Stimulated activated CD4-positive, alpha-beta T cell treated with anti-CD3 and anti-CD28 coated beads, Interleukin-15, amount 100 ng/mL, for 1 hour (primary cell): ENCODE measurements at places on chromosomes 3 and 15.

GRCh38 chr3:148203297-148204010 is 494.2 kb upstream of the AGTR1 start:
- no peak for DNase-seq

GRCh38 chr3:127749787-127750225 is 72.5 kb downstream of the MGLL start:
- no peak for DNase-seq

DNA sequence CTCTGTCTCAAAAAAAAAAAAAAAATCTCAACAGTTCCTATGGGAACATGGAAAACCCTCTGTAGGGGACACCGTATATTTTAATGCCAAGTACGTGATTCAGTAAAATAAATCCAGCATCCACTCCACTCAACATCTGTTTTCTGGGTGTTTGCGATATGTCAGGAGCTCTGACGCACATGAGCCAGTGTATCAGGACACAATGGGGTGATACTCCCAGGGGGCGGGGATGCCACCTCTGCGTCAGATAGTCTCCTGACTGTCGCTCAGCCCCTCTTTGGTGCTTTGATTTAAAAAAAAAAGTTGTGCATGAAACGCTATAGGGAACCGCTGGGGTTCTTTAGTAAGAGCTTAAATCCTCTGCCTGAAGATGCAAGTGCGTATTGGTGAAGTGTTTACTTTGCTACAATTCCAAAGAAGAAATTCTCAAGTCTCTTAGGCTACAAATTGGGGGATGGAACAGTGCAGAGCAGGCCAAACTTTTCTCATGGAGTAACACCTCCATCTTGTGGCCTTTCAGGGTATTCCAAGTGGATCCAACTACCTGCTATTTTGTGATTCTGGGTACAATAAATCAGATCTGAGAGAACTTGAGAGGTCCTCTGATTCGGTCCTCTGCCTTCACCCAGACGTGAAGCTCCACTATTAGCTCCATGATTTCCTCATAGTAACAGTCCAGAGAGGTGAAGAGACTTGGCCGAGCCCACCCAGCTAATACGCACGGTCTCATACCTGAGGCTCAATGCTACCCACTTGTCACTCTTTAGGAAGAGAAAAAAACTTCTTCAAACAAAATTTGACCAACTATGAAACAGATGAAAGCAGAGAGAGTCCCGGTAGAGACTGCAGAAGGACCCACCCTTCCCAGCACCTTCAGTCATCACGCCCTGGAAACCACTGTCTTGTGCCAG is 9.3 kb upstream of the NR2E3 start:
- no peak for DNase-seq

- peak; percentile 12 for DNase-seq
Observed at GRCh38 chr15:70259028-70259424, 161.3 kb upstream of the TLE3 start.

DNA sequence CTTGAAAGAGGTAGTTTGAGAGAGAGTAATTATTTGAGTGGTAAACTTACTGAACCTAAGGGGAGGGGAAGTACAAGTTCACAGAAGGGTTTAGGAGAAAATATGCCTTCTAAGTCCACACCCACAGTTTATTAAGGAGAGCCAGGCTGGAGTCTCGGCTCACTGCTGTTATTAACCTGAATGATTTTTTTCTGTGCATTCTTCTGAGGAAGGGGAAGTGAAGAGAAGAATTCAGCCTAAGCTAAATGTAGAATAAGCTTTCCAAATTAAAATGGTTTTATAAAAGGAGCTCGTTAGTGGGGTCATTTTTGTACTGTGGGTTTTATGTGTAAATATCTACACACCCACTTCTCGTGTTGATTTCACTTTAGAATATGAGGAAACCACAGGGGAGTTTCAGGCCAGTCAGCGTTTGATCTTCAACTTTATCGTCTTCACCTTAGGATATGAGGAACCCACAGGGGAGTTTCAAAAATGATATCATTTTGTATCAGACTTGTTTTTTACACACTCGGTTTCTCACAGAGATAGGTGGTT is 1.5 kb downstream of the WHAMM start:
- DNase-seq = no peak

DNA sequence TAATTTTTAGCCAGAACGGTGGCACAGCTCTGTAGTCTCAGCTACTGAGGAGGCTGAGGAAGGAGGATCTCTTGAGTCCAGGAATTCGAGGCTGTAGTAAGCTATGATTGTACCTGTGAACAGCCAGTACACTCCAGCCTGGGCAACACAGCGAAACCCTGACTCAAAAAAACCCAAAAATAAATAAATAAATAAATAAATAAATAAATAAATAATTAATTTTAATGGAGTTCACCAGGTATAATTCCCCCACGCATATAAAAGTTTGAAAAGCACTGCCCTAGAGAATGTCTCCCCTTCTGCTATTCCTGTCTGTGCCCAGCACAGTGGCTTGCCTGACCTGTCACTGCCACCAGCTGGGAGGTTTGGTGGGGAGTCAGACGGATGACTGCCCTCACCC is 4.2 kb upstream of the RLBP1 start:
- no peak for DNase-seq

DNA sequence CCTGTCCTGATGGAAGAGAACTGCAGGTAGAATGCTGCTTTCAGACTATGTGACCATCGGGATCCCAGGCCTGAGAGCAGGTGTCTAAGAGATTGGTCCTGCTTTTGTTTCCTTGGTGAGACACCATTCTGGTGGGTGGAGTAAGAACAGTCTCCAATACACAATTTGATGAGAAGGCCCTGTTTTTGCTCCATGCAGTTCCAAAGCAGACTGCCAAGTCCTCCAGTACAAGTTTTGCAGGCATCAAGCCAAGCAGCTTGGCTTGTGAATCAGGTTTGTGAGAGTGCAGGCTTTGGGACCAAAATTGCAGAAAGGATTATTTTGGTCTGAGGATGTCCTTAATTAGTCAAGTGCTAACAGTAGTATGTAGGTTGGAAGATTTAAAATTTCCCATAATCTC is 381.6 kb downstream of the FOXP1 start:
- DNase-seq = no peak

GRCh38 chr3:120762615-120763014 is 20.1 kb downstream of the GTF2E1 start:
- no peak for DNase-seq

GRCh38 chr3:183698756-183699155 is 1.2 kb downstream of the YEATS2 start:
- DNase-seq = no peak

DNA sequence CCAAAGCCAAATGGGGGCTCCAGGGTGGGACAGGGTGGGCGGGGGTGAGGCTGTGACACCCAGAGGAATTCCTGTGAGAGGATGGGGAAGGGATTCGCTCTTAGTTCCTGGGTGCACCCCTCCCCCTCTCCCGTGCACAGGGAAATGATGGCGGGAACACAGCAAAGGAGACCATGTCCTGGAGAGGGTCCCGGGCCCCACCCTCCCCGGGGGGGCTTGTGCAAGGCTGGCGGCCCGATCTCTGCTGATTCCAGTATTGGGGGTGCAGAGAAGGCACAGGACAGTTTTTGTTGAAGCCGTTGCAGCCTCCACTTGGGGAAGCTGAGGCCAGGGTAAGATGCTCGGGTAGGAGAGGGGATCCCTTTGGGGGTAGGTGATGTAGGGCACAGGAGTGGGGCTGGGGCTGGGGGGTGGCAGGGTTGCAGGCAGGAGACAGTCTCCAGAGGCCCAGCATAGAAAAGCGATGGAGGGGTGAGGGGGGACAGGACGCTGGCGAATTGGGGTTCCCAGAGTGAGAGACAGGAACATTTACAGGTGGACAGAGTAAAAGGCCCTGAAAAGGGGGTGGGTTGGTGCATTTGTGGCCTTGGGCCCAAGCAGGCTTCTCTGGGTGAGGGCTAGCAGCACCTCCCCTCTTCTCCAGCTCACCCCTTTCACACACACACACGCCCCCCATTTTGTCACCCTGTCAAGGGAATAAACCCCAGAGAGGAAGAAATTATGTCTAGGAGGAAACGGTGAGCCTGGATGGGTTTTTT is 38.5 kb downstream of the HMCES start:
- DNase-seq = no peak

DNA sequence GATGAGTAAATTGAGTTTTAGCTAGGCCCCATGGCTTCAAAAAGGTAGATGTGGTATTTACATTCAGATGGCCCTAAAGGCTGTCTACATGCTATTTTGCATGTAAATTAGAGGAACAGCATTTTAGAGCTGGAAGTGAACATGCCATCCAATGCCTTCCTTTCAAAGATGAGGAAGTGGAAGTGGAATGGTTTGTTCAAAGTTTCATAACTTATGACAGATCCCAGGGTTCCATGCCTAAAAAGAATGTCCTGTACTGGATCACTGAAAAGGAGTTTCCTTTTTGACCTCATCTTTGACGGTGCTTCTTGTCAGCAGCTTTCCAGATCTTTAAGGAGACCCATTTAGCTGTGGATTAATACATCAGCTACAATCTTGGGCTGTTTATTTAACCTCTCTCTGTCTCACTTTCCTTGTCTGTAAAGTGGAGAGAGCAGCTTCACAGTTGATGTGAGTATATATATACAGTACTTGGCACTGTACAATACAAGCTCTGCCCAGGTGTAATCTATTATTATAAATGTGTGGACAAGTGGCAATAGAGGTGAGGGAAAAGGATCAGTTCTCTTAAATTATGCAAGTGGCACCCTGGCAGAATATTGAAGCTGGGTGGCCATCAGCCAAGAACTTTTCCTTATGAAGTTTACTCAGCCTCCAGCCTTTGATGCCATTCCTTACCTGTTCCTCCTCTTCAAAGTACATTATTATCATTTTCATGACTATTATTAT is 68.7 kb upstream of the GOLGA8B start:
- no peak for DNase-seq

DNA sequence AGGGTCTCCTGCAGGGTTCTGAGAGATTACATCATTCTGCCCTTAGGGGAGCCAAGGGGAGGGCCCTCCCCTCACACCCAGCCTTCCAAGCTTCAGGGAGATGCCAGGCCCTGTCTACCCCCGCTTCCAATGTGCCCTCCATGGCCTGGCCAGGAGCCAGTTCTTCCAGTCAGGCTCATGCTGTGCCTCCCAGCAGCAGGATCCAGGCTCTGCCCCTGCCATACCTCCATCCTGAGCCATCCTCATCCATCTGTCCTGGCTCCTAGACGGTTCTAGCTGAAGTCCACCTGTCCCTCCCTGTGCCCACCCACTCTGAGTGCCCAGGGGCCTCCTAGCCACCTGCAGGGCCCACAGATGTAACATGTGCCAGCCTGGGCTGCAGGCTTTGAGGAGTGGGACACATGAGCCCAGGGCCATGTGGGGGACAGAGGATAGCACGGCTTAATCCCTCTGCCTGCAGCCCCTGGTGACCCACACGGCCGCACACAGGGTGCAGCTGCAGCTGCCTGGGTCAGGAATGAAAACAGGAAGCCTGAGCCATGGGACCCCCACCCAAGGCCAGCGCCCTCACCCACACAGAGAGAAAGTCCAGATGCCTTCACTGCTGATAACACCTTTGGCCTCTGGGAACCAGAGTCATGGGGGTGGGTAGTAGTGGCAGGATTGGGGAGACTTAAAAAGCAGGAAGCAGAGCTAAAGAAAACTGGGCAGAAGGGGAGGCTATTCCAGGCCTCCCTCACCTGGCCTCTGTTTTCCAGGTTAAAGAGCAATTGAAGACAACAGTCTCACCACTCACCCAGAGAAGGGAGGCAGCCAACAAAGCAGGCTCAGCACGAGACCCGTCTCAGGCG is 11.8 kb downstream of the PLCD1 start:
- DNase-seq = no peak

GRCh38 chr3:183524476-183524875 is 31.0 kb downstream of the KLHL6 start:
- DNase-seq = no peak

GRCh38 chr3:52006017-52006819 is 10.5 kb upstream of the RPL29 start:
- DNase-seq = no peak

- DNase-seq = no peak
Observed at GRCh38 chr3:122689587-122689986, 8.9 kb downstream of the PARP14 start.

- no peak for DNase-seq
Observed at GRCh38 chr15:87142096-87142495, 1062.4 kb downstream of the AGBL1 start.

- DNase-seq = no peak
Observed at GRCh38 chr3:170021083-170021482, 16.7 kb upstream of the GPR160 start.

- no peak for DNase-seq
Observed at GRCh38 chr15:91456251-91456718, 356.2 kb downstream of the SV2B start.

DNA sequence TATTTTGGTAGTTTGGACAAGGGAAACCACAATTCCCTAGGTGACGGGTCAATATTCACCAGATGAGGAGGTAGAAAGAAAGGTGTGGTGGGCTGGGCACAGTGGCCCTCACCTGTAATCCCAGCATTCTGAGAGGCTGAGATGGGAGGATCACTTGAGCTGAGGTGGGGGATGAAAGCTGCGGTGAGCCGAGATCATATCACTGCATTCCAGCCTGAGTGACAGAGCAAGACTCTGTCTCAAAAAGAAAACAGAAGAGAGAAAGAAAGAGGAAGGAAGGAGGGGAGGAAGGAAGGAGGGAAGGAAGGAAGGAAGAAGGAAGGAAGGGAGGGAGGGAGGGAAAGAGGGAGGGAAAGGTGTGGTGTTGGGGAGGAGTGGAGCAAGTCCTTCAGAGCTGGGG is 56.1 kb upstream of the RNF7 start:
- no peak for DNase-seq

GRCh38 chr3:183868796-183869195 is 15.9 kb downstream of the PARL start:
- no peak for DNase-seq
